ENCODE measurements at places on chromosomes 13 and 19.

GRCh38 chr13:65724226-65724625 is 1505.9 kb downstream of the PCDH9 start:
- DNase-seq: no peak

- no peak for DNase-seq
Measured at GRCh38 chr13:26255115-26255514, 1.2 kb downstream of the CDK8 start.

DNA sequence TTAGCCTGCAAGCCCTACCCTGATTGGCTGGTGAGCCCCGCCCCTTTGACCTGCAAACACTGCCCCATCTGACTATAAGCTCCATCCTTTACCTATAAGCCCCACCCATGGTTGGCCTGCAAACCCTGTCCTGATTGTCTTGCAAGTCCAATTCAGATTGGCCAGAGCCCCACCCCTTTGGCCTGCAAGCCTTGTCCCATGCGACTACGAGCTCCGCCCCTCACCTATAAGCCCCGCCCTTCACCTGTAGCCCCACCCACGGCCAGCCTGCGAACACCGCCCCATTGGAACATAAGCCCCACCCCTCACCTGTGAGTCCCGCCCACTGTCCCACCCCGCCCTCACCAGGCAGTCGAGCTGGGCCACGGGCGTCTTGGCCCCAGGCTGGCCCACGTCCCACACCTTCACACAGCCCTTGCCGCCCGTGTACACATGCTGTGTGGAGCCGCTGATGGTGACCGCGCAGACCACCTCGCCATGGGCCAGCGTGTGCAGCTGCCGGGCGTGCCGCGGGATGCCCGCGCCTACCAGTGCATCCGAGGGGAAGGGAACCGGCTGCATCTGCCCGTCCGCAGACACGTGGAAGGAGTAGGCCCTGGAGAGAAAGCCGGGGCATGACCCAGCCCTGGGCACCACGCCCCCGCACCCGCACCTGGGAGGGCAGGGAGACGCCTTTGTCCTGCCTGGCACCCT is 22.9 kb downstream of the TLE2 start:
- peak; percentile 24 for DNase-seq

GRCh38 chr19:7852851-7853769 is 21.1 kb downstream of the PRR36 start:
- DNase-seq: peak; percentile 82

- DNase-seq: no peak
Measured at GRCh38 chr19:49340069-49340864, 5.1 kb downstream of the CD37 start.

- no peak for DNase-seq
Measured at GRCh38 chr13:69793783-69794453, 313.7 kb upstream of the ATXN8OS start.

DNA sequence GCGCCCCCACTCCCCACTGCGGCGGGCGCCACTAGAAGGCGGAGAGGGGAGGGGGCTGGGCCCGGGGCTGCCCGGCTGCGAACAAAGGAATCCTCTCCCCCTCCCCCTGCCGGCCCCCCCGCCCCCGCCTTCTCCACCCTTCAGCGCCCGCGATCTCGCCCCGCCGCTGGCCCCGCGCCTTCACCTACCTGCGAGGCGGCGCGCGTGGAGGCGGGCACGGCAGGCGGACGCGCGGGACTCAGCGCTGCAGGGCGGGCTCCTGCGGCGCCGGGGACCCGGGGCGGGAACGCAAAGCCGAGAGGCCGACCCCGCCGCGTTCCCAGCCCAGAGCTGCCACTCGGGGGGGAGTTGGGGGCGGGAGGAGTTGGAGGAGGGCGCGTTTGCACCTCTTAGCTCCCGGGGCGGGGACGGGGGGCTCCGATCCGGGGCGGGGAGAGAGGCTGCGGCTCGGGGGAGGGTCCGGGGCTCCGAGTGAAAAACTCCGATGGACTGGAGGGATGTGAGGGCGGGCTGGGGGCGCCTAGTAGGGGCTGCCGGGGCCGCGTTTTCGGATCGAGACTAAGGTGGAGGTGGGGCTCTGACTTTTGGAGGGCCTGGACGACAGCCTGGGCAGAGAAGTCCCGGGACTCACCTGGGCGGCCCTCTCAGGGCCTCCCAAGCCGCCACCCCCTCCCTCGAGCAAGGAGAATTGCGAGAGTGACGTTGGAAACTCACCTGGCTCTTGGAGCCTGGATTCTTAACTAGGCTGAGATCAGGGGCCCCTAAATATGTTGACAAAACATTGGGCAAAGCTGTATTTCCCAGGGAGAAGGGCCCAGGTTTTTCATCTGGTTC is at the start of gene FBN3:
FBN3 (minus strand) TSS at position 332 of the 834 bp plus-strand sequence. CDS start 2,112 bp downstream, outside the sequence.
- DNase-seq: no peak

GRCh38 chr13:48216204-48216711 is 16.7 kb upstream of the ITM2B start:
- DNase-seq: no peak

- no peak for DNase-seq
Measured at GRCh38 chr13:88945793-88946192, 1274.6 kb downstream of the SLITRK5 start.

GRCh38 chr13:113928685-113929627 is 44.9 kb downstream of the C13orf46 start:
- DNase-seq: no peak

DNA sequence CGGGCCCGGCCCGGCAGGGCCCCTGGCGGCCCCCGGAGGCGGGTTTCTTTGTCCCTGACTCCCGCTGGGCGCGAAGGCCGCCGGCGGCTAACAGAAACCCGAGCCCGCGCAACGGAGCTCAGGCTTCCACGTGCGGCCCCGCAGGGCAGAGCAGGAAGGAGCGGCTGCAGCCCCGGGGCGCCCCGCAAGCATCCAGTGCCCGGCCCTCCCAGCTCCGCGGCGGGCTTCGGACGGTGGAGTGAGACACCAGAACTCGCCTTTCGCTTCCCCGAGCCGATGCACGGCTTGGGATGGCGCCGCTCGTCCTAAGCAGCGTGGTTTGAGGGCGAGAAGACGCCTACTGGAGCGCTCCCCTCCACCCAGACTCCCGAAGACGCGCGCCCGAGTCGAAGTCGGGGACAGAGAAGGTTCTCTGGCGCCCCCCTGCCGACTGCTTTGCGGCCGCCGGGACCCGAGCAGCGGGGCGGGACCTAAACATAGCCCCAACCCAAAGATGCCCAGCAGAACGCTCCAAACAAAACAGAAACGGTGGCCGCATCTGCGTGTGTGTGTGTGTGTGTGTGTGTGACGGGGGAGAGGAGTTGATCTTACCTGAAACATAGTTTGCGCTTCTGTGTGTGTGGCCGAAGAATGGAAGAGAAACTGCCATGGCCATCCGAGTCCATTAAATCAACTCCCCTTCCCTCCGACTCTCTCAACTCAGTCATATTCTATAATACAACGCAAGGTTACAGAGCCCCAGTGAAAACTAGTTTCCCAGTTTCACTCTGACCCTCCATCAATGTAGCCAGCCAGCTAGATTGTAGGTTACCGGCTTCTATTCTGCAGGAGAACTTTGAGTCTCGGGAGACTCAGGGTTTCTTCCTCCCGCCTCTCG is 629 bp upstream of the FGF9 start:
- peak; percentile 72 for DNase-seq

DNA sequence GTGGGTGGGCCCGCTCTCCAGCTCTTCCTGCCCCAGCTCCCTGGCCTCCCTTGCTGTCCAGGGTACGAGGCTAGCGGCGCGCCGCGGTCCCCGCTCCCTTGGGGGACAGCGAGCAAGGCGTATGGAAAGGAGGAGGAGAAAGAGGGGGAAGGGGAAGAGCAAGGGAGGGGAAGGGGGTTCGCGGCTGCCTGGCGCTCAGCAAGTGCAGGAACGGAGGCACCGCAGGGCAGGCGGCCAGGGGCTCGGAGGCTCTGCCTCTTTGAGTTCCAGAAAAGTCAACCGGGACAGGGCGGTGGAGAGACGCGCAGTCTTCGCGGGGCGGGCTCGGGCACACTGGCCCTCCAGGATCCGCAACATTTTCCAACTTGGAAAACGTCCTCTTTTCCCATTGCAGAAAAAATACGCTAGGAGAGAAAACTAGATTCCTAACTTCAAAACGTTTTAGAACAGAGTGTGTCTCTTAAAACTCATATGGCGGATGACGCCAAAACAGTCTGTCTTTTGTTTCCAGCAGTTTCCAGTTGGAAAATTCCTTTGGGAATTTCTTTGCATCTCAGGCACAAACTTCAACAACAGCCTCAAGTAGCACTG is 23.1 kb upstream of the TNFRSF19 start:
- no peak for DNase-seq

GRCh38 chr19:8030960-8031359 is 21.6 kb upstream of the CCL25 start:
- DNase-seq: no peak

DNA sequence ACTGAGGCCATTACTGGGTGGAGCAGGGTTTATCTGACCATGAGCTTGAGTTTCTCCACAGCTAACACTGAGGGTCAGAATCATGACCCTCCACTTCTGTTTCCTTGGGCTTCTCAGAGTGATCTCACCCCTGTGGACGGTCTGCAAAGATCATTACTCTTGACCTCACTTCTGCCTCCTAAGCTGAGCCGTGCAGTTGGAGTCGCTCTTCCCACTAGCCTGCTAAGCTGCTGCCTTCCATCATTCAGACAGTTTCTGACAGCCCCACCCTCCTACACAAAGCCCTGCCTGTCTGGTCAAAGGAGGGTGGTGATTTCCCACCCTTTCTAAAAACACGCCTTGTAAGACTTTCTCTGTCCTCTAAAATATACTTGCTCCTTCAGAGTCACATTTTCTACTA is 9.3 kb upstream of the FRY start:
- DNase-seq: no peak

- no peak for DNase-seq
Measured at GRCh38 chr13:94232161-94232950, 247.1 kb downstream of the DCT start.

DNA sequence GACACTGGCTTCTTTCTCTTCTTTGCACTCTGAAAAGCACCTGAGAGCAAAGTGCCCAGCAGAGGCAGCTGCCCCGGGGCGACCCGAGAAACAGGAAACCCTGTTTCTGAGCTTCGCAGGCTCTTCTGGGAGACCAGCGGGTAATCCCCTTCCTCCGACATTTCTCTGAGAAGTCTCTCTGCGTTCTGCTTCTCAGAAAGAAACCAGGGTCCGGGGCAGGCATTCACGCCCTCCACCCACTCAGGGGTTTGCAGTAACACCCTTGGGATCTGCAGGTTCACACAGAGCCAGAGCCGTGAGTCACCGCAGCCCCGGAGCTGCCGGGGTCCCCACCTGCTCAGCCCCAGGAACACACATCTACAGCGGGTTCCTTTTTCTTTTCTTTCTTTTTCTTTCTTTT is 86.0 kb downstream of the GADD45B start:
- peak; percentile 82 for DNase-seq

DNA sequence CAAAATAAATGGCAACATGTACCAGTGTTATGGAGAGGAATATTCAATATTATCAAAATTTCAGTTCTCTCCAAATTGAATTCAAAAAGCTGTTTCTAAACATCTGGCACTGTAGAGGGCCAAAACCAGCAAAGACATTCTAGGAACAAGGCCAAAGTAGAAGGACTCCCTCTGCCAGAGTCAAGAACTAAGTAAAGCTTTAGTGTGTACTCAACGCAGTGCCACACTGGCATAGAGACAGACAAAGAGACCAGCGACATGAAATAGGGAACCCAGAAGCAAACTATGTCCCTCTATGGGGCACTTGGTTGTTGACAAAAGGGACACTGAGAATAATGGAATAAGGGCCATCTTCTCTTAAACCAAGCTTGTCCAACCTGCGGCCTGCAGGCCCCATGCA is 15.6 kb downstream of the SCGB2B2 start:
- no peak for DNase-seq

DNA sequence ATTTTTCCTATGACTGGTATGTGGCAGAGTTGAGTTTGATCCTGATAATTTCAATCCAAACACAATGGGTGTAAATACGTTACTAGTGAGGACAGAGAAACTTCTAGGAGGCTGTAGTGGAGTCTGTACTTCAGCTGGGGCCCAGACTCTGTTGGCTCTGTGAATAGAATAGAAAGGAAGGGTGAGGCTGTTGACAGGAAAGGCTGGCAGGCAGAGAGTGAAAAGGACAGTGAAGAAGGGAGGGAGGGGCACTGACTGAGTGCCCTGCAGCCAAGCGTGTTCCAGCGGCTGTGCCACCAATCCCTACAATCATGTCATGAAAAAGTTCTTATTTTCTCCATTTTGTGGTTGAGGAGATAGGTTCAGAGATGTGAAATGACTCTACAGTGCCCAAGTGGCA is 80.5 kb downstream of the MBNL2 start:
- no peak for DNase-seq

- no peak for DNase-seq
Measured at GRCh38 chr19:34237283-34237682, 17.1 kb upstream of the GARRE1 start.

DNA sequence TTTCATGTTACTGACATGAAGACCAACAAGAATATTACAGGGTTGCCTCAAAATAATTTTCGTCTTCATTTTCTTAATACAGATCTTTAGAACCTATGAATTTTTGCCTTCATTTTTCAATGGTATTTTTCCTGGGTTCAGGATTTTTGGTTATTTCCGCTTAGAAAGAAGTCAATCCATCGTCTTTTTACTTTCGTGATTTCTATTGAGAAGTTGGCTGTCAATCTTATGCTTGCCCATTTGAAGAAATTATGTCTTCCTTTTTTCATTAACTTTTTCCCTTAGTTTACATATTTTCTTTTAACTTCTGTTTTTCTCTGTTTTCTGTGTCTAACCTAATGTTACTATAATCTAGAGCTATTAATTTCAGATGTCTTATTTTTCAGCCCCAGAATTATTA is 868.9 kb upstream of the SLC10A2 start:
- no peak for DNase-seq

GRCh38 chr13:19053561-19053960 is 128.1 kb downstream of the TUBA3C start:
- no peak for DNase-seq

GRCh38 chr19:4976401-4977298 is 7.7 kb downstream of the KDM4B start:
- no peak for DNase-seq

Measured in naive thymus-derived CD8-positive, alpha-beta T cell (primary cell).